ENCODE measurements at places on chromosomes 7 and 10.

DNA sequence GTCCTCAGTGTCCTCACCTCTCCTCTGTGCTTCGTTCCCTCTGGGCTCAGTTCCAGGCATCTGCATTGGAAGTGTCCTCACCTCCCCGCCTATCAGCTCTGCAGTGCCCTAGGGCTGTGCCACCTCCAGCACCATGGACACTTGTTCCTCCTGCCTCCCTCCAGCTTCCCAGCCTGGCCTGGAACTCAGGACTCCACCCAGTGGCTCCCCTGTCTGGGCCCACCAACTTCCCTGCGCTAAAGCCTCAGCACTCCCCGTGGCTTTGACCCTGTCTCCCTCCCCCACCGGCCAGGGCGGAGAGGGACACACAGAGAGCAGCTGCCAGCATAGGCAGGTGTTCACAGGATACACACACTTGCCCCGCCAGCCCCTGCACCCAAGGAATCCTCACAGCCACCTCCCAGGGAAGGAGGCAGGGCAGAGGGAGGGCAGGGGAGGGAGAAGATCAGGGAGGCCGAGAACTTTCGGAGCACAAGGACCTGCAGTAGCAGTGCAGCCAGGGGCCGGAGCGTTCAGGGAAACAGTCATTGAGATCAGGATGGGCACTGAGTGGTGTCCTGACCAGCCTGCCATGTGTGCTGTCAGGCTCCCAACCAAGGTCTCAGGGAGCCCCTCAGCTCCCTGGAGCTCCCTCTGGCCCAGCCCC lies 31.3 kb downstream of the ANXA8 start:
- no peak for DNase-seq

DNA sequence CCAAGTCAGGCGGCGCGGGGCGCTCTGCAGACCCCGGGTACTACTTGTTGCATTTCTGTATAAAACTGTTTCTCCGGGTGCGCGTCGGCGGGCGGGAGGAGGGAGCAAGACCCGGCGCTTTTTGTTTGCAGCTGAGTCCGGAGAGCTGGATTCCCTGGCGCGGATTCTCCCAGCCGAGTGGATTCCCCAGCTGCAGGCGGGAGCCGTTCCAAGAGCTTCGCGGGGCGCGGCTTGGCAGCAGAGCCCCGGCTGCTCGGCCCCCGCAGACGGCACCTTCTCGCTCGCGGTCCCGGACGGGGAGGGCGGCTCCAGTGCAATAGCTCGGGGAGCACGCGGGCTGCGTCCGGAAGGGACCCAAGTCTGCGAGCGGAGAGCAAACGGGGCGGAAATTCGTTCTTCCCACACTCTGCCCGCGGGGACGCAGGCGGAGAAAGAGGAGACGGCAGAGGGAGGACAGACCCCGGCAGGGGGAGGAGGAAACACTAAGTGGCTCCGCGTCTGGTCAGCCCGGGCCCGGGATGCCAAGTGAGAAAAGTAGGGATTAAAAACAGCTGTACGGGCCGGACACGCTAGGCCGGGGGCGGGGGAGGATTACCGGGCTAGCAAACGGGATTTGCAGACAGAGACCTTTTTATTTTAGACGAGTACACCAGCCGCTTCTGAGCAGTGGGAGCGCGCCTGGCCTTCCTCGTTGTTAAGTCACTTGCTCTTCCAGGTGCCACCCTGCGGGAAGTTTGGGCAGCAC lies at the start of gene TRIL:
TRIL (minus strand) TSS at position 96 of the 745 bp plus-strand sequence. CDS start 284 bp downstream, outside the sequence.
- no peak for DNase-seq

- DNase-seq, result no peak
These were observed 189.1 kb downstream of the LRRTM3 start for GRCh38 chr10:67114945-67115344.

DNA sequence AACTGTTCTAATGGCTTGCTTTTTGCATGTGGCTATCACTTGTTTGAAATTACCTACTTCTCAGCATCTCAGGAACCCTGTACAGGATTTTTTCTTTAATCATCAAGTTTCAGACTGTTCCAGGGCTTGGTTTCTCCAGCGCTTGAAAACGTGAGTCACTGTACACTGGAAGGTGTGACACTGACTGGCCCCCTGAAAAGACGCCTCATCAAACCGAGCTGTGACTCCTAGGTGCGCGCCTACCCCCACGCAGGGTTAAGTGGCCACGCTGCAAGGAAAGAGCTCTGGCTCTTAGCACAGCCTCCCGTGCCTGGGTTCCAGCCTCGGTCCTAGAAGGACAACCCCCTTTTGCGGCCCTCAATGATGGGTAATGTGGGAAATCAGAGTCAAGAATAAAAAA lies 81.0 kb downstream of the EBF3 start:
- DNase-seq, result no peak

DNA sequence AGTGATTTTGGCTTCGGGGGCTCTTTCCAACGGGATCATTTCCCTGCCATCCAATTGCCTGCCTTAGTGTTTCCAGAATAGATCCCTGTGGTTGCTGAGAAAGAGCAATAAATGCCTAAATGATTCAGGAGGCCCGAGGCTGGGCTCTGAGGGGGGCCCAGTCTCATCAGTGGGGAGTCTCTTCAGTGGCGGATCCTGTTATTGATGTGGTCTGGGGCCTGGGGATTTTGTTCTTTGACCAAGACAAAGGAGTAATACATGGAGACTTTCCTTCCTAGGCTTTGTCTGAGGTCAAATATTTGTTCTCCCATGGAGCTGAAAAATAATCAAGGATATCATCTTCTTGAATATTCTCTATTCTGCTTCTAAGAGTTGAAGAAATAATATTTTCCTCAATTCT lies 40.8 kb downstream of the TAS2R41 start:
- DNase-seq, result no peak

DNA sequence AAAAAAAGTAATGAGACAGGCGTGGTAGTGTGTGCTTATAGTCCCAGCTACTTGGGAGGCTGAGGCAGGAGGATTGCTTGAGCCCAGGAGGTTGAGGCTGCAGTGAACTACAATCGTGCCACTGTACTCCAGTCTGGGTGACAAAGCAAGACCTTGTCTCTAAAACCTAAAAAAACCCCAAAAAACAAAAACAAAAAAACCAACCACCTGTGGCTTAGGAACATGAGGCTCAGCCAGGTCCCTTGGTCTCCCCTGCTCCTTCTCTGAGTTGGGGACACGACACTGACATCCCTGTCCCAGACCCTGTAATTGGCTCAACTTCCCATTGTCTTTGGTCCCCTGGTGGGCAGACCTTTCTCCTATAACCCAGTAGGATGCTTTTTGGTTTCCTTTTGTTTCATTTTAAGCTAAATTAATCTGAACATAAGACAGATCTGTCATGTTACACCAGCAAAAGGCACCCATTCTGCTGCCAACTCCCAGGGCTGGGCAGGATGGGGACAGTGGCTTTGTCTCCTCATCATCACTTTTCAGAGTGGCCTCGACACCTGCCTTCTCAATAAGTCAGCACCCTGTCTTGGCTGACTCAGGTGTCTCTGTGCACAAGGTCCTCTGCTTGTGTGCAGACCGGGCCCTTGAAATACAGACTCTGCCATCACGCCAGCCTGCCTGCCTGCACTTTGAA lies 74.4 kb downstream of the MYL10 start:
- no peak for DNase-seq

DNA sequence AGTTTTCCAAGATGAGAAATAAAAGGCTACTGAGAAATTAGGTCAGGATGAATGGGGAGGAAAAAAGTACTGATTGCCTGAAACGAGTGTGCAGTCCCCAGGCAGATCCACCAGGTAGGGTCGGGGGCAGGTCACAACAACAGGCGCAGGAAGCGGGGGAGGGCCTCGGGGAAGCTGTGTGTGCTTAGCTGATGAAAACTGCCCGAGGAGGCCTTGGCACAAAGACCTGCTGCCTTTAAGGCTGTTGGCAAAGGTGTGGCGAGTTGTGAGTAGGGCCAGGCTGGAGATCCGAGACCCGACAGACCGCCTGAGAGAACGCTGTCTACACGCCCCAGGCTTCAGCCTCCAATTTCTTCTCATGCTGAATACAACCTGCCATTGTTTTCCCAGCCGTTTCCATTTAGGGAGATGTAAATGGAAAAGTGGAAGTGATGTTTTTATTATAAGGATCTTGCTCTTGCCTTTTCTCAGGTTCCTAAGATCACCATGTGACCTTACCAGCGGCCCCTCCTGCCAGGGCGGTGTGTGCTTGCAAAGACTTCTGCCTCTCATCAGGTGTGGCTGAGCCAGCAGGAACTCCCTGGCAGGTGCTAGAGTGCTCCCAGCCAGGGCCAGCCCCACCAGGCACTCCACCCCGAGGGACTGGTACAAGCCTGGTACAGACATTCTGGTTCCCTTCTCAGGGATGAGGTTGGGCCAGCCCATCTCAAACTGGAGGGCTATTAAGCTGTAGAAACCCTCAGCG lies 60.8 kb downstream of the DLG5 start:
- no peak for DNase-seq

GRCh38 chr10:19629567-19629966 lies 186.7 kb upstream of the PLXDC2 start:
- no peak for DNase-seq

- DNase-seq, result no peak
These were observed 79.1 kb upstream of the NME8 start for GRCh38 chr7:37769291-37769690.

GRCh38 chr10:32041290-32042028 lies 14.8 kb downstream of the KIF5B start:
- no peak for DNase-seq

DNA sequence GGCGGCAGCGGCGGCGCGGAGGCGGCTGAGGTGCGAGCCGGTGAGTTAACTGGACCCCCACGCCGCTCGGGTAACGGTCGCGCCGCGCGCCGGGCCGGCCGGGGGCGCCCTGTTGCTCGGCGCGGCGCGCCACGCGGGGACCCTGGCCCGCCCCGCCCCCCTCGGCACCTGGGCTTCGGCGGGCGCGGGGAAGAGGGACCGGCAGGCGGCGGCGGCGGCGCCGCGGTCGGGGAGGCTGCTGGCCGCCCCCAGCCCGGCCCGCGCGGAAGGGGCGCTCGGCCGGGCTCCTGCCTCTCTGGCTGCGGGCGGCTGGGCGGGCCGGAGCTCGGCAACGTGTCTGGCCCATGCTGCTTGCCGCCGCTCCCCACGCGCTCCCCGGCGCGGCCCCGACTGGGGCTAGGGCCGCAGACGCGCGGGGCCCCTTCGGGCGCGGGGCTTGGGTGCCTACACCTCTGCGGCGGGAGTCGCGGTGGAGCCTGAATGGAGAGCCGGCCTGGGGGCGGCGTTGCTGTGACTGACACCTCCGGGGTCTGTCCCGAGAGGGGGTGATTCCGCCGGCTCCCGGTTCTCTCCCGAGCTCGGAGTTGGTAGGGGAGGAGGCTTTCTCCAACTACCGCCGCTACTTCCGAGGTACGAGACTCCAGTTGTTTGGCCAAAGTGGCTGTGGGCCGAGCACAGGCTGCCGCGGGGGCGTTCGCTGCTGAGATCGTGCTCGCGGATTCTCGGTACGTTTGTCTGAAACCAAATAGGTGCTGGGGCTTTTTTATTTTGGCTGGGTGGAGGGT lies 494 bp downstream of the PALS2 start:
- DNase-seq, result peak; percentile 26

GRCh38 chr7:130913639-130914553 lies 179.9 kb upstream of the KLF14 start:
- no peak for DNase-seq
